ENCODE measurements at places on chromosomes 7 and 10.

DNA sequence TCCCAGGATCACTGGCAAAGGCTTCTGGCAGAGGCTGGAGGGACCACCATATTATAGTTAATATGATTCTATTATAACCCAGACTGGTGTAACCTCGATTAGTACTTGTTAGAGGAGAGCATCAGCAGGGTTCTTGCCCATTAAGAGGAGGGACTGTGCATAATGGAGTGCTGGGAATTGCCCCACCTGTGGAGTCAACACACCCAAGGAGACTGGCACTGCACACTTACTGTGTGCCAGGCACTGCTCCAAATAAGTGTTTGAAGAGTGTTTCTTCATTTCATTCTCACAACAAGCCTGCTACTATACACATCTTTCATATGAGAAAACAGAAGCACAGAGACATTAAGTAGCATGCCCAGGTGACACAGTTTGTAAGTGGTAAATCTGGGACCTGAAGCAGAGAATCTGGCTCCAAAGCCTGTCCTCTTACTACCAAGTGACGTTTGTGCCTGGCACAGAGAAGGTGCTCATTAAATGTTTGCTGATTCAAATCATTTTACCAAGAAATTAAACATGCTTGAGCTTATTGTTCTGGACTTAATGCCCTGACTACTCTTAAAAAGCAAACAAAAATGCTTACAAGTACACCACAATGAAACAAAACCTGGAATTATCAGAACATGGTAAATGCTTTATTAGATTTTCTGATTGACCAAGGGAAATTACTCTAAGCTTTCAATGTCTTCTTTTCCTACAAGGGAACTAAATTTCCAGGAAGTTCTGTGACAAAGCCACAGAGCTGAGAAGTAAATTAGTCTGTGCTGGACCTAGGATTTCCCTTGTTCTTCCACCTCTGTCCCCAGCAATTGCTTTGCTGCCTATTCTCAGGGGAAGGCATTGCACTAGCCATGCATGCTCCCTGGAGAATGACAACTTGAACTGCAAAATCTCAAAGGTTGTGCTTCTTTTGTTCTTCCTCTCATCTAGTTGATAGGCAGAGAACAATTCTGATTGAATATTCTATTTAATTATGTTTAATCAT is 809 bp downstream of the SLC13A1 start:
- DNase-seq: no peak

DNA sequence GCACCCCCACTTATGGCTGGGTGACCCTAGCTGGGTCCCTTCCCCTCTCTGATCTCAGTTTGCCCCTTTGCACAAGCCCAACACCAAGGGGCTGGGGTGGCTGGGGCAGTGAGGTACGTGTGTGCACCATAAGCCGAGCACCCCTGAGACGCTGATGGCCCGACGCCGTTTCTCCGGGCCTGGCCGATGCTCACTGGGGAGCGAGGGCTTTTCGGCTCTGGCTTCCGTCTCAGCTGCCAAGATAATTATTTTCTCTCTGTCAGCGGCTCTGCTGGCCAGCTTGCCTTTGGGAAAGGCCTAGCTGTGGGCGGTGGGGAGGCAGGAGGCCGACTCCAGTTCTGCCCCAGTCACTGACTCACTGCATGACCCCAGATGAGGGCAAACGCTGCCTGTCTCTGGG is 91.0 kb downstream of the ZMIZ1 start:
- no peak for DNase-seq

- no peak for DNase-seq
Observed at GRCh38 chr7:134629445-134629844, 17.2 kb upstream of the BPGM start.

GRCh38 chr10:32372000-32372875 is 25.3 kb upstream of the EPC1 start:
- DNase-seq: no peak

- no peak for DNase-seq
Observed at GRCh38 chr7:51055039-51055840, 261.4 kb downstream of the COBL start.

DNA sequence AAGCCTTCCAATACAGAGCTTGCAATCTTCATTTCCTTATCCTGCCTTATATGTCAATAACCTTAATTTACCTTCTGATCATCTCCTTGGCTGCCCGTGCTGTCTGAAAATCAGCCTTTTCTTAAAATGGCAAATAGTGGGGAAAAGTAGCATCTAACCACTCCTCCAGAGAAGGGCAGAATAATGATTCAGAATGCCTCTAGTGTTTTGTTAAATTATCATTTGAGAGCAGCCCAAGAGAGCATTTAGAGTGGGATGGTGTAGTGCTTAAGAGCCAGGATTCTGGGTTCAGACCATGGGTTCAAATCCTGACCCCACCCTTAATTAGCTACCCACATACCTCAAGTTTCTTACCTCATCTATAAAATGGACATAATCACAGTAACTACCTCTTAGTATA is 4.6 kb upstream of the TMEM139 start:
- DNase-seq: no peak

GRCh38 chr10:14530465-14530864 is 199.7 kb upstream of the FRMD4A start:
- no peak for DNase-seq

DNA sequence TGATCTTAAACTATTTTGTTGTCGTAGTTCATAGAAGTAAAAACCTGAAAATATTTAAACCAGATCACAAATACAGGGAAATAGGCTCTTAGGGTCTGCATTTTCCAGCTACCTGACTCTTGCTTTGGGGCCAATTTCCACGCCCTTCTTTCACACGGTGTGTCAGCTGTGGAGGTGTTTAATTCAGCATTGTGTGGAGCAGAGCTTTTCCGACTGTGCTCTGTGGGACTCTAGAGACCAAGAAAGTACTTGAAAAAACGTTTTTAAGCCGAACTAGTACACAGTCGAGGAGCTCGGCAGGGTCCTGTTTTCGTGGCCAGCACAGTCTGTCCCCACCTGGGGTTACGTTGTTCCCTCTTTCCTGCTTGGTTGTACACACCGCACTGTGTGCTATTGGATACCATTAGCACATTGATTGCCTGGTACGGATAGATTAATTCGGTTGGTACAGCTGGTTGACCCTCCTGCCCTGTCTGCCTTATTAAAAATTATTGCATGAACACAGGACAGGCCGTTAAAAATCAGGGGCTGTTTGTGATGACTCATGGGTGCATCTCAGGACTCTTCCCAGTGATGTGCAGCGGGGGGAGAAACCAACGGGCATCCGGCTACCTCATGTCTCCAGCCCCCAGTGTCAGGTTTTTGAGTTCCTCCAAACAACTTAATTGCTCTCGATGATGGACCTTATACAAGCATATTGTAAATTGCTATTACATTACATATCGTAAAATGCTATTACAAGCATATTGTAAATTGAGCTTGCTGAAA is 80.7 kb upstream of the BTBD16 start:
- no peak for DNase-seq

DNA sequence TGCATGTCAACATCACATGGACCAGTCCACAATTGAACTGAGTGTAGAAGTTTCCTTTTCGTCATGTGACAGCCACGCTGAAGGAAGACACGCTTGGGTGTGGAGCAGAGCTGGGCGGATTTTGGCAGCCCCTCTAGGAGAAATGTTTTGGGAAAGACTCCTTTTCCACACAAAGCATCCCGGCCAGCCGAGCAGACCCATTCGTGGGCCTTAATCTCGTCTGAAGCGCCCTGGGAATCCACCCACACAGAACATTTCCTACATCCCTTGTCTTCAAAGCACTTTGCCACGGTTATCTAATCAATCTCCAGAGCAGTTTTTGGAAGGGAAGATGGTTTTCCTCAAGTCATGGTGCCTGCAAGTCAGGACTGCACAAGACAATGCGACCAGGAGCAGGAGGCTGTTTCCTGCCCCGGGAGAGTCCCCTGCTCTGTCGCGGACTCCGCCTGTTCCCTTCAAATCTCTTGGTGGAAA is 8.4 kb upstream of the IFT22 start:
- no peak for DNase-seq

DNA sequence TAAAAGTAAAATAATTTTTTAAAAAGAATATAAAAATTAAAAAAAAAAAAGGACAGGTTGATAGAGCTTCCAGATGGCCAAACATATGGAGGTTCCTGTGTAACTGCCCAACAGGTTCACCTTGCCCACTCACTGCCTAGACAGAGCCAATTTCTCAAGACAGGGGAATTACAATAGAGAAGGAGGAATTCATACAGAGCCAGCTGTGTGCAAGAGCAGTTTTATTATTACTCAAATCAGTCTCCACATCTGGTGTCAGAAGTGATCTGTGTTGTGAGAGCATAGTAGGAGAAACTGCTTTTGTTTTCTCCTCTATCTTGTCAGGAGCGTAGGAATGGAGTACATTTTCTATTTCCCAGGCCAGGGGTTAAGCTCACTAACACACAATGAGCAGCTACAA is 31.0 kb downstream of the C7orf33 start:
- no peak for DNase-seq

- no peak for DNase-seq
Observed at GRCh38 chr7:94289071-94289470, 105.6 kb upstream of the COL1A2 start.

- no peak for DNase-seq
Observed at GRCh38 chr10:90432866-90433265, 425.0 kb downstream of the HTR7 start.

DNA sequence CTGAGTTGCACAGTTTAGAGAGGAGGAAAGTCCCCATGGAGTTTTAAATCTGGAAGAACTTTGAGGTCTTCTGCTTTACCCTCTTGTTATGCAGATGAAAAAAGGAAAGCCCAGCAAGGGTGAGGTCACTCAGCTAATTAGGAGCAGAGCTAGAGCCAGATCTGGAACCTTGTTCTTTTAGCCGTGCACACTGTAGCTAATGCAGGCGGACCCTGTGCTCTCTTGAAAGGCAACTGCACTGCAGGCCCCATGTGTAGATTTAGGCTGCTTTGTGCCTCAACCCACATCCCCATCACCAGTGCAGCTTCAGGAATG is 63.4 kb downstream of the SYPL1 start:
- DNase-seq: peak; percentile 84

DNA sequence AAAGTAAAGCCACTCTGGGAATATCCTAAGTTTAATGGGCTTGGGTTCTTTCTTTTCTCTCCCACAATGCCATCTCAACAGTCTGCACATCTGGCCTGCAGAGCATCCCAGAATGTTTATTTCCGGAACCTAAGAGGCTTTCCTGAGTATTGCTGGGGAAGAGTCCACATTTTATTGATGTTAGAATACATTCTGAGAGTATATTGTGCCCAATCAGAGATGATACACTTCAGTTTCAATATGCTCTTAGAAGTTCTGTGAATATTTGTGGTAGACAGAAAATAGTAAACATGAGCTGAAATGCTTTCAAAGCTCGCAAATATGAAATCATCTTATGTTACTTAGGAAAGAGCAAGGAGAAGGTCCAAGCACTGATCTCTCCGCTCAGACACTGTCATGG is 200.6 kb downstream of the TWIST1 start:
- DNase-seq: no peak

DNA sequence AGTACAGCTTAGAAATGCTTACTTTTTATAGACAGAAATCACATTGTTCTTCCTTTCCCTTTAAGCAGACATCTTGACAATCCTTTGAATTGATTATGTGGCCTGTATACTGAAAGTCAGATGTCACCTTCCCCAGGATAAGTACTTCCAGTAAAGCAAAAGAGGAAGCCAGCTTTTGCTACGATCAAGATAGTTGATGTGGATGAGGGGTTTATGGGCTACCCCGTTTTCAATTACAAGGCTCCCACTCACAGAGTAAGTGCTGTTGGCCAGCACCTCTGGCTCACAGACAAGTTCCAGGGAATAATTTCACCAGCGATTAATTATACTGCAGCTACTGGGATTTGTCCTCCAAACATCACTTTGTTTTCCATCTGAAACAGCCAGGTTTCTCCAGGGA is 95.1 kb upstream of the SAMD8 start:
- DNase-seq: no peak

DNA sequence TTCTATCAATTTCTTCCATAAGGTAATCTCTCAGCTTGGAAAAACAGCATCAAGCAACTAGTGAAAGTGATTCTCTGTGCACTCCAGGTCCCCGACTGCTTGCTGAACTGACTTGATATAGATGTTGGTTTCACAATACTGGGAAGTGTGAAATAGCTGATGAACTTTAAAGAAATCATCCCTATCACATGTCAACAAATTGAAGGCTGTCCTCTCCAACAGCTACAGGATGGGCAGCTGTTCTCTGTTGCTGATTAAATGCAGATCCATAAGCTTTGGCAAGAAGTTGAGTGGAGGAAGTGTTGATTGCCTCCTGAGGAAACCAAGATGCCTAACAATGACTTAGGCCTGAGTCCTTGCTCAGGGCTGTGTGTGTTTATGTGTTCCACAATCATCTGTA is 130.4 kb upstream of the GDF10 start:
- DNase-seq: no peak

DNA sequence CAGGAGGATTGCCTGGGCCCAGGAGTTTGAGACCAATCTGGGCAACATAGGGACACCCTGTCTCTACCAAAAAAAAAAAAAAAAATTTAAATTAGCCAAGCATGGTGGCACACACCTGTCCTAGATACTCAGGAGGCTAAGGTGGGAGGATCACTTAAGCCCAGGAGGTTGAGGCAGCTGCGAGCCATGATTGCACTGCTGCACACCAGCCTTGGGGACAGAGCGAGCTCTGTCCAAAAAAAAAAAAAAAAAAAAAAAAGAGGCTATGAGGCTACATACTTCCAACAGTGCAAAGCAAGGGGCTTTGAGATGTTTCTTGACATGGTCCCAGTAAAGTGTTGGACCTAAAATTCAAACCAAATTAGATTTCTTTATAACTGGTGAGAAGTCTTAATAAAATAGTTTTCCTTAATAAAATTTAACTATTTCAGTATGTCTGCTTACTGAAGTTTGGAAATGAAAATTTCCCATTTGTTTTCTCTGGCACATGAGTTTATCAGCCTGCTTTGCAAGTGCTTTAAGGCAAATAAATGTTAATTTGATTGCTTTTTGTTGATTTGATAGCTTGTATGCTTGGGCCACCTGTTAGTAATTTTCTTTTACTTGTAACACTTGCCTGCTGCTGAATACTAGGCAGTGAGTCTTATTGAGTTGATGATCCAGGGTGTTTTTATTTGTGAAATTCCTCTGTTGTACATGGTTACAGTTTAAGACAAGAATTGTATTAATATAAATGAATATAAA is 16.1 kb downstream of the CALU start:
- DNase-seq: no peak

GRCh38 chr10:3776796-3777571 is 8.0 kb downstream of the KLF6 start:
- DNase-seq: no peak

DNA sequence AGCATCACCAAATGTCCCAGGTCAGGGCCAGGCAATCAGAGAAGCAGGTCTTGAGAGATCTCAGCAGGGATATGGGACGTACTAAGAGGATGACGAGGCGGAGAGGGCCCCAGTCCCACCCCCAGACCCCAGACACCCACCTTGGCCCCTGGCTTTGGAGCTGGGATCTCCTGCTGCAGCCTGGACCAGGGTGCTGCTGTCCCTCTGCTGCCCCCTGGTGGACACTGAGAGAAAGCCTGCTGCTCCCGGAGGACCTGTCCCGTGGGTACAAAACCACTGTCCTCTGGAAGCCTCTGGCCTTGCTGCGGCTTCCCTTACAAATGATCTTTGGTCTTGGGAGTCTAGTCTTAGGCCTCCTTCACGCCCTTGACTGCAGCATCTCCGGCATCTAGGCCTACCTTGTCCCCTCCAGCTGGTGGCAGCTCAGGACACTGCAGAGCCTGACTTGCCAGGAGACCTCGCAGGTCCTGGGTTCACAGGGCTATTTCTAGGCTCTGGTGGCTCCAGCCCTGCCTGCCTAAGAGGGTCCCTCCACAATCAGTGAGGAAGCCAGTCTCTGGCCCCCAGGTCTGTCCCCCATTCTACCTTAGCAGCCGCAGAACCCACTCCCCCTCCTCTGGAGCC is 97.1 kb downstream of the RGS10 start:
- DNase-seq: peak; percentile 92

- DNase-seq: no peak
Observed at GRCh38 chr10:47247148-47248059, 52.6 kb upstream of the GDF10 start.

All from Karpas-422 (cell line).